ENCODE measurements at places on chromosomes 16 and 17.
A peak's percentile ranks its signal among the peaks of the same experiment; 100 is the strongest.

DNA sequence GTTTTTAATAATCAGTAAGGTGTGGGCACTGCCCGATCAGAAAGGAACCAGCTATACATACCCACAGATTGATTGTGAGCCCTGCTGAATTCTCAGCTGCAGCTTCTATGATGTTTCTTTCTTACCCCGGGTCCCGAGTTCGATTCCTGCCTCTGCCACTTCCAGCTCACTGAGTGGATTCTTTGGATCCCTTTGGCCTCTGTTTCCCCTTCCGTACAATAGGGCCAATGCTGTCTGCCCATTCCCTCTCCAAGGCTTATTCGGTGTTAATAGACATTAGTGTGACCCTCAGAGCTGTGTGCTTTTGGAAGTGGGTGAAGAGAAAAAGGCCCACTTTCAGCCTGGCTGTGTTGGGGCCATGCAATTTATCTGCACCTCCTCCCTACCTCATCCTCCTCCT is 115.8 kb downstream of the IRX5 start:
- DNase-seq: no peak

DNA sequence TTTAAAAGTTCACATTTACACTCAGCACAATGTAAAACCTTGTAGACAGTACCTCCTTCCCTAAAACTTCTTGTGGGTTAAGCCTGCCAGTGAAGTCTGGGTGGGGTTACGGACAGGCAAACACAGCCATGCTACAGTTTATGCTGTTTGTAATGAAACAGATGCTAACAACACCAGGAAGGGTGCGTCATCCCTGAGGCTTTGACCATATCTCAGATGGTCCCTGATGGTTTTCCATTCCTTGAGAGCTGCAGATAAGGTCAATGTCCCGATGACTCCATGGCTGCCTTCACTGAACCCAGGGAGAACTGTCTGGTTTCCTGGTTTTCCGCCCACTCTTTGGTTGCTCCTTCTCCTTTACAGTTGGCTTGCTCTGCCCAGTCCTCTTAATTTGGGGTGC is 29.1 kb downstream of the GAS7 start:
- DNase-seq: no peak

DNA sequence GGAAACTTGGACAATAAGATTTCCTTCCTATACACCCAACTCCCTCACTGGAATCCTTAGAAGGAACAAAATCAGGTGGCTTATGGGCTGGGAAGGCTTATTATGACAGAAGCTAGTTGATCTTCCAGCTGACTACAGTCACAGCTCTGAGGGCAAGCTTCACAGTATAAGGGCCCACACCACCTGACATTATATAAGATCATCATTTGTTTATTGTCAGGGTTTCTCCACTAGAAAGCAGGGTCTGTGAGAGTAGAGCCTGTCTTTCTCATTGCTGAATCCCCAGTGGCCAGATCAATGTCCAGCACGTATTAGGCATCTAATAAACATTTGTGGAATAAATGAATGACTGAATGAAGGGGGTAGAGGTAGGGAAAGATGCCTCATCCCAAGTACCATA is 57.8 kb upstream of the PHOSPHO1 start:
- no peak for DNase-seq

DNA sequence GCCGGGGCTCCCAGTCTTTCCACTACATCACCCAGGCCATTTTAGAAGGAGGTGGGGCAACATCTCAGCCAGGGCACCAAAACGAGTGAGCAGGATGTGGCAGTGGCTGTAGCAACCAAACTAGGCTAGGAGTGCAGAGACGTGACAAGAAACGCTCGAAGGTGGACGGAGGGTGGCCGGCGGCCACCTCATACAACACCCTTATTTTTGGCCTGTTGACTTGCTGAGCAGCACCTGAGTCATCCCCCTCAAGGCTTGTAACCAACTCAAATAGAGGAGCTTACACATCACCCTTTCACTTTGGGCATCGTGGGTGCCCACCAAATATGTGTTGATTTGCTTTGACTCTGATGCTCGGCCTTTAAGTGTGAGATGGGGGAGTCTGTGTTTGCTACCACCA is 23.7 kb upstream of the SOX9 start:
- DNase-seq: no peak

- no peak for DNase-seq
Observed at GRCh38 chr16:23608194-23608593, 12.1 kb upstream of the NDUFAB1 start.

GRCh38 chr16:78252757-78253156 is 153.3 kb downstream of the WWOX start:
- no peak for DNase-seq

GRCh38 chr16:71441348-71442050 is 355 bp downstream of the TLE7 start:
- DNase-seq: peak; percentile 55

DNA sequence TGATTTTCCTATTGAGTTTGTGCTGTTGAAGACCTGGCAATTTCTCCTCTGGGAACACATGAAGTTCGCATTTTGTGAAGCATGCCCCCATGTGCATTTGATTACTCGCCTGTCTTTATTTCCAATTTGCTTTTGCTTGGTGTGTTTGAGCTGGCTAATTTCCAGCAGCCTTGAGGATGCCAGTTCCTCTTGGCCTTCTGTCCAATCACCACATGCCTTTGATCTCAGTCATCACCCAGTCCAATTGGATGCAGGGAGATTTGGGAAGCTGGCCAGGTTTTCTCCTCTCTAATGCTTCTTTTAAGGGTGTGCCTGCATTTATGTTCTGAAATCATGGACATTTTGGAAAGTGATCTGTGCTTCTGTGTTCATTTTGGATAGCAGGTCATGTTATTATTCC is 3.8 kb upstream of the TMEM100 start:
- DNase-seq: peak; percentile 61

GRCh38 chr17:81405411-81405872 is 10.2 kb downstream of the BAHCC1 start:
- peak; percentile 80 for DNase-seq

DNA sequence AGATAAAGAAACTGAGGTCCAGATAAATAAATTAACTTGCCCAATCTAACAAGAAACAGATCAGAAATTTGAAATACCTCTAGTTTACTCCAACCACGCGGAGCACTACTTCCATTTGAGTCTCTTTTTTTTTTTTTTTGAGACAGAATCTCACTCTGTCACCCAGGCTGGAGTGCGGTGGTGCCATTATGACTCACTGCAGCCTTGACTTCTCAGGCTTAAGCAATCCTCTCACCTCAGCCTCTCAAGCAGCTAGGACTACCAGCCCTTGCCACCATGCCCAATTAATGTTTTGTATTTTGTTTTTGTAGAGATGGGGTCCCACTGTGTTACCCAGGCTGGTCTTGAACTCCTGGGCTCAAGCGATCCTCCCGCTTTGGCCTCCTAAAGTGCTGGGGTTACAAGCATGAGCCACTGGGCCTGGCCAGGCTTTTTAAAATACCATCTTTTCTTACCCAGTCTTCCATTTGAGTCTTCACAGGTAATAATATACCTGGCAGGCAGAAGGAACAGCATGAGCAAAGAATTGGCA is 3.3 kb upstream of the NACA2 start:
- no peak for DNase-seq
